ENCODE measurements at places on chromosomes 7 and 10.

- no peak for DNase-seq
These were observed 132.5 kb upstream of the EFCAB10 start for GRCh38 chr7:105713488-105714465.

GRCh38 chr7:103432712-103433111, 13.3 kb downstream of the SLC26A5 start:
- DNase-seq: no peak

DNA sequence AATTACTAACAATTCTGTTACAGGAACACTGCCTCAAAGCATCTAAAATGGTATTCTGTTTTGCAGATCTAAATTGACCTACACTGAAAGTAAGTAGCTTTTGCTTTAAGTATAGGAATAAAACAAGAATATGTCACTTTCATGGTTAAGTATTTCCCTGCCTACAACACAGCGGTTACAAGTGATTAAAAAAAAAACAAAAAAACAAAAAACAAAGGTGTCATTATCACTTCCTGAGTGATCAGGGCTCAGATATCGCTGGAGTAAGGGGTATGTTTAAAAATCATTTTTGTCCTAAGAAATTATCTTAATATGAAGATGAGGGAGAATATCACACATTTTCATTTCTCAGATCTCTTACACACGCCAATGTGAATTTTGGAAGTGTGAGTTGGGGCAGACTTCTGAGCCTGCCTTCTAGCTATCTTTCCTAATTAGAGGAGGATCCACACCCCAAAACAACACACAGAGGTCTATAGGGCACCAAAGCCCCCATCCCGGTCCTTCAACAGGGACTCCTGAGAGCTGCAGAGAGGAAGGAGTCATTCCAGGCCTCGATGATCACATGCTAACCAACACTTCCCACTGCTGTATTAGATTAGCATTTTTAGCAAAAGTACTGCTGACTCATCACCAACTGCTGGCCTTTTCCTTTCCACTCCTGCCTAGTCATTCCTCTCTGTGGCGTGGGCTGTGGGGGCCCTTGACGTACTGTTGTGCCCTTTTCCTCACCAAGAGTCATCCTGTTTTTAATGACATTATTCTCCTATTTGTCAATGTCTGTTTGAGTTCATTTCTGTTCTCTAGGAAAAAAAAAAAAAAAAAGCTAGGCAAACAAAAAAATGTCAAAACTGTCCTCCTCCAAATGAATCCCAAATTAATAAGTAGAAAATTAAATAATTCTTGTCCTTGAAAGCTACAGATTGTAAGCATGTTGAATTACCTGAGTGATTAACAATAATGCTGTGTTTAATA, 31.2 kb downstream of the PRTFDC1 start:
- no peak for DNase-seq

DNA sequence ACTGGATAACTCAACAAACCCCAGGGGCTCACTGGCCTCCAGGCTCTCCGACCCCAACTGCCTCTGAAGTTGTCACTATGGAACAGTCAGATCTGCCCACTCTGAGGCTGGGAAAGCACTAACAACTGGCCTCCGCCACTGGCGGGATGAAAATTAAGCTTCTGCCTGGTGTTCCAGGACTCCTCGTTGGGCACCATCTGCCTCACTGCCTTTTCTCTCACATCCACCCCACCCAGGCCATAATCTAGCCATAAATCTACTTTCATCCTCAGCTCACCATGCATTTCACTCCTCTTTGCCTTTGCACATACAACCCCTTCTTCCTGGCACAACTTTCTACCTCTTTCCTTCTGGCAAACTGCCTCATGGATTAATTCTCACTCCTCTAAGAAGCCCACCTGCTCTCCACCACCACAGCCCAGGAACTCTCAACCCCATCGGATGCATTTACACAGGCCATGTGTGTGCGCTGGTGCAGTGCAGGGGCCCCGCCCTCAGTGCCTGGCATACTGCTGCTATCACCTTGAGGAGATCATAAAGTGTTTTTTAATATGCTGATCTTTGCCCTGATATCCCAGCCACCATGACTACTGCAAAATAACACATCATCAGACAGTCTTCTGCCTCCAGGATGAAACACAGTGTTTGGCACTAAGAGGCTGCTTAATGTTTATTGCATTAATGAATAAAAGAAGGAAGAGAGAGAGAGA, 4.0 kb downstream of the CDHR1 start:
- DNase-seq: no peak

DNA sequence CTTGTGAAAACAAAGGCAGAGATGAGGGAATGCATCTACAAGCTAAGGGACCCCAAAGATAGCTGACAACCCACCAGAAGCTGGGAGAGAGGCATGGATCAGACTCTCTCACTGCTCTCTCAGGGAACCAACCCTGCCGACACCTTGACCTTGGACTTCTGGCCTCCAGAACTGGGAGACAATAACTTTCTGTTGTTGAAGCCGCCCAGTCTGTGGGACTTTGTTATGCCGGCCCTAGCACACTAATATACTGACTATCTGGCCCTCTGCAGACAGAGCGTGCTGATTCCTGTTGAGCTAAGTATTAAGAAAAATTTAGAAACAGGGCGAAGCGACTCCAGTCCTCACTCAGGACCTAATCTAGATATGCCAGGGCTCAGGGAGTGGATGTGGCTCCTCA, 144.3 kb upstream of the TCF7L2 start:
- no peak for DNase-seq

DNA sequence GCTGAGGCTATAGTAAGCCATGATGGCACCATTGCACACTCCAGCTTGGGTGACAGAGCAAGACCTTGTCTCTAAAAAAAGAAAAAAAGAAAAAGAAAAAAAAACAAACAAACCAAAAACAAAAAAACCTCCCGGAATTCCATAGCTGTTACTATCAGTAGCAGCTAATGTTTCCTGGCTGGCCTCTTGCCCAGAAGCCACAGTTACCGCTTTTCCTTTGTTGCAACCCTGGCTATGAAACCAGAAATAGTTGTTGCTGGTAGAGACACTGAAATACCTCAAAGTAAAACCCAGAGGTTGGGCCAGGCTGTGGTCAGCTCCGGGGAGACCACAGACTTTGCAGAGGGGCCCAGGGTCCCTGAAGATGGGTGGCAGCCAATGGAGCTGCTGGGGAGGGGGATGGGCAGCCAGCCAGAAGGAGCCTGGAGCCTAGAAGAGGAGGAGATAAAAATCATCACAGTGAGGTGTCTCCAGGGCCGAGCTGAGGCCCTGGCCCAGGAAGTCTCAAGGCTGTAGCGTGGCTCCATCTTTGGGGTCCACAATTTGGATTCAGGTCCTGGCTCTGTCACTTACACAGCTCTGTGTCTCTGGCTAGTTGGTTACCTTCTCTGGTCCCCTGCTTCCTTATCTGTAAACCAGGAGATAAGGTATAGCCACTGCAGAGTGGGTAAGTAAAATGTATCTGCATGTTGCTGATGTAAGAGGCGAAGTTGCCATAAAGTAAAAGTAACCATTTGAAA, 3.4 kb upstream of the CHST12 start:
- no peak for DNase-seq

DNA sequence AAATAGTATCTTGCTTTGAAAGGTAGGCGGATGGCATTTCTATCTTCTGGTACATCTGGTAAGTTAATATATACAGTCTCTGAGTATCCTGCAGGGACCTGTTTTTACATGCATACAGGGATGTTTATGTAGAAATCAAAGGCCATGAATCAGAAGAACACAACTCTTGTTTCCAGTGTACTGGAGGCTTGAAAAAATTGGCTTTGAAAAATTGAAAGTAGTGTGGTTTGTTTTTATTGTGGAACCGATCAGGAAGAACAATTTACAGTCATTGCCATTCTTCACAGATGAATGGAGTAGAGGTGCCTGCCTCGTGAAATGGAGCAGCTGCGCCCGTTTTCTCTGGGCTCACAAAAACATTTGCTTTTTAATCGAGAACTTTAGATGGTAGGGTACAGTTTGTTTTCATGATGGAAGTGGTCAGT, 54.0 kb upstream of the RPA3 start:
- no peak for DNase-seq

DNA sequence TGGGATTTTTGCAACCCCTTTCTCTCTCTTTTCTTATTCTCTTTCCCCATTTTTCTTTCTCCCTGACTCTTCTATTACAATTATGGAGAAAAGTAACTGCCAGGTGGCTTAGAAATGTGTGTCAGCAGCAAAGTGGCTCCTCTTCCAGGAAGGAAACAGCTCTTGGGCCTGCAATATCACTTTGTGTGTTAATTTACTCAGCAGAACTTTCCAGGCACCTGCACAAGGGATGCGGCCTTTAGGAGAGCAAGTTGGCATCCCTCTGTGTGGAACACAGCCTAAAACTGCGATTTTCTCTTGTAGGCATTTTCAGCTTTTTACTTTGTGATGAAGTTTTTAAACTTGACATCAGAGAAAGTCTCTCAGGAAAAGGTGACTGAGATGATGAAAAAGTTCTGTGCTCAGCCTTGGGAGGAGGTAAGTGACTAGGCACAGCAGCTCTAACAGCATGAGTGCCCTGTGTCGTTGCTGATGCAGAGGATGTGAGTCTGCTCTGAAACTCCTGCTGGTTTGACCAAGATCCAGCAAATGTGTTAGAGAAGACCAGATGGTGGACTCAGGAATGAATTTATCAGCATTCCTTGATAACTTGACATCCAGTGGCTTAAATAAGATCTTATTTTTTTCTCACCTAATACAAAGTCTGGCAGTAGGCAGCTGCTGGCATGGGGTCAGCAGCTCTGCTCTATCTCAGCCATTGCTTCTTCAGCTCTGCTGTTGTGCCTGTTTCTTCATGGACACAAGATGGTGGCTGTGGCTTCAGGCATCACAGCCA, 47.4 kb upstream of the CC2D2B start:
- no peak for DNase-seq

GRCh38 chr10:3439183-3439582, 266.6 kb upstream of the PITRM1 start:
- DNase-seq: no peak

DNA sequence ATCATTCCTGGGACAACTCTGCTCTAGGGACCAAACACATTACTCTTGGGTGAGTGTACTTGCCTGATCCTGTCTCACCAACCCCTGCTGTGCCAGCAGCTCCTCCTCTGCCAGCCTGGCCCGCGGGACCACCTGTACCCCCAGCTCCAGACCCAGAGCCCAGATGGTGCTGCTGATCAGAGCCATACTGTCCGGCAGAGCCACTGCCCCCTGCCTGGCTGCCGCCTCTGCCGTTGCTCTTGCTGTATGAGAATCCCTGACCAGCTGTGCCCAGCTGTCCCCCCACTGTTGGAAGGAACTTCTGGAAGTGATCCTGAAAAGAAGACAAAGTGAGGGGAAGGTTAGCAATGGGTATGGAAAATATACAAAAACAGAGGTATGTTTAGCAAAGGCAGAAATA, 6.9 kb downstream of the MYOZ1 start:
- no peak for DNase-seq

- no peak for DNase-seq
These were observed 729 bp upstream of the TAF3 start for GRCh38 chr10:7817576-7817975.

DNA sequence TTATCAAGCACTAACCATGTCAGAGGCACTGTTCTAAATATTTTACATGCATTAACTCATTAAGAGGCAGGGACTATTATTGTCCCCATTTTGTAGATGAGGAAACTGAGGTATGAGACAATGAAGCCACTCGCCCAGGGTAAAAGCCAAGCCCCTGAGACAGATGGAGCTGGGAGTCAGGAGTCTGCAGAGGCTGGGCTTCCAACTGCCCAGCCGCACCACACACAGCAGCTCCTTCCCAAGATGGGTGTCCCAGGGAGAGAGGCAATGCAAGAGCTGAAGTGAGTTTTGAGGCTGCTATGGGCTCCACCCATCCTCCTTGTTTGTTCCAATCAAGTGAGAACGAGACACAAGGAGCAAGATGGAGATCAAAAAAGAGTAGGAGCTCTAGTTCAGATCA, 244.2 kb downstream of the KCNMA1 start:
- DNase-seq: no peak

GRCh38 chr10:6163364-6164270, 39.1 kb upstream of the PFKFB3 start:
- DNase-seq: peak; percentile 90
